ENCODE measurements at places on chromosomes 3 and 15.

DNA sequence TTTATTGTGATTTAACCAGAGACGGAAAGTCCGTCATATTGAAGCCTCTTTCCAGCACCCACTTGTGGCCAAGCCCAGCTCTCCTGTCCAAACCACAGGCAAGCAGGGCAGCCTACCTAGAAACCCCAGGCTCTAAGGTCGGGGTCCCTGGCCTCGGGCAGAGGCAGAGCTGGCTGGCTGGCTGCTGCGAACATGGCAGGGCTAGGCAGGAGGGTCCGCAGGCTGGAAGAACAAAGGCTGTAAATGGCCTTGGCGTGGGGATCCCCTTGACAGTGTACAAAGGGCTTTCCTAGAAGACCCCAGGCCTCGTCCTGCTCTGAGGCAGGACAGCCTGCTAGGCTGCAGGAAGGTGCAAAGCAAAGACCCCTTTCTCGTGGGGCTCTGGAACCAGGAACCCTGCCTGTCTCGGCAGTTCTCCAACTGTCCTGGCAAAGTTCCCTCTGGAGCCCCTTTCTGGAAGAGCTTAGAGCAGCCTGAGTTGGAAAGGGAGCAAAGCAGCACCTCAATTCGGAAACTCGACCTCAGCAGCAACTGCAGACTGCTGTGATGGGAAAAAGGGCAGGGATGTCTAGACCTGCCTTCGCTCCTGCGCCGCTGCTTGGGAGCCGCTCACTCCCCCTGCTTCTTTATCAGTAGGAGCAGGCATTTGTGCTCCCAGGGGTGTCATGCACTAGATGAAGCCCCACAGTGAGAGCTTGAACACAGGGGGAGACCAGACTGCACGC, 8.5 kb downstream of the CALML4 start:
- DNase-seq = no peak

DNA sequence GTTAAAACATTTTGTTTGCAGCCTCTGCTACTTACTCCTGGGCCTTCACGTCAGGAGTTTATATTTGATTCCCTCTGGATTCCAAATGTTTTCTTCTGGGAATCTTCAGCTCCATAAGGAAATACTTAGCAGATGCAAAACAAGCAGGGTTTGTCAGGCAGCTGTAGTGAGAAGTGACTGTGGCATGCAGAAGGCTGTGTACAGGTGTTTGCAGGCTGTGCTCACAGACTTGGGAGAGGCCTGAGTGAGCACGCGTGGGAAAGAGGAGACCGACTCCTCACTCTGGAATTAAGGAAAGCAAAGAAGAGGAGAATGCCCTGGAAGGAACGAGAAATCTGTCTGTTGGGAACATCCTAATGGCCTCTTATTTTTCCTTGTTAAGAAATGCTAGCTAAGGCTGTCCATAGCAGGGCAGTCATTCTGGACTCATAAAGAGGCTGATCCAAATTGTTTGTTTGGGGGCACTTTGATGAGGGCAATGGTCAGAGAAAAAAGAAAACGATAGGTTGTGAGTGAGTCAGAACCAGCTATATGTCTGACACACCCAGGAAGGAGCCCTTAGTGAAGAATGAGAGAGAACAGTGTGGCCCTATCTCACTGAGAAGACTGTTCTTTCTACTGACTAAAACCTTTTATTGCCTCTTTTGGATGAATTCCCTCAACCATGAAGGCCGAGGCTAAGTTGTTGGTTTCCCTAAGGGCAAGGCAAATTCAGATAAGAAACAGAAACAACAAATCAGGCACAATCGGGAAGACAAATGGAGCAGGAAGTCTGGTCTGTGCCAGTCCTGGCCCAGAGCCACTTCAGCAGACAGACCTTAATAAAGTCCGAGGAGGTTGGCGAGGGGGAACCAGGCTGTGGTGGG, 82.6 kb downstream of the TGFBR2 start:
- no peak for DNase-seq

DNA sequence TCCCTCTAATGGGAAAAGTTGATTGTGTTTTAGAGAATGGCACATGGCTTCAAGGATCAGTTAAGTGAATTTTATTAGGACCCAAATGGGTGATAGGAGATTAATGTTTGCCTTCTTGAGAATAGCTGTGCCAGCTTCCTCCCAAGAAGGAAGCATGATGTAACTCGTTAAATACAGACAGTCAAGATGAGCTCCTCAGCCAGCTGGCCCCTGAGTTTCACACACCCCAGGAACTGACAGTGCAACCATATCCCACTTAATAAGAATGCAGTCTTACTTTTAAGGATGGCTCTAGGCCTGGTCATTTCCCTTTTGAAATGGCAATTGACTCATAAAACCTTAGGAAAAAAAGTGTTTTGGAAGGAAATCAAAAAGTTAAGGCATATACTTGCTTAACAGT, 472.8 kb upstream of the KCNMB2 start:
- DNase-seq = no peak

DNA sequence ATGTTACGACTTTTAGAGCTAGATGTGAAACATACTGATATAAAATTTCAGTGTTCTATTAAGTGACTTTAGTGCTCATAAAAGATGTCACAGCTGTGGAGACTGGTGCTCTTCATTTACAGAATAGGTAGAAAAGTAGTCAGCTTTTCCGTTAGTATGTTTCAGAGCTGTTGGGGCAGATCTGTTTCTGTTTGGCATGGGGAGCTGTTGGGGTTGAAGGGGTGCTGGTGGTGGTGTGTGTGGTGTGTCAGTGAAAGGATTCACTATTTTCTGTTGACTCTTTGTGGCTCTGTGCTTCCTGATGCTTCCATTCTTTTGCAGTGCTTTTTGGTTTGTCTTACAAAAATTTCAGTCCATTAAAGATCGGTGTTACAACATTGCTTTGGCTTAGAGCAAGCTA, 3.2 kb downstream of the UBE2E2 start:
- no peak for DNase-seq

DNA sequence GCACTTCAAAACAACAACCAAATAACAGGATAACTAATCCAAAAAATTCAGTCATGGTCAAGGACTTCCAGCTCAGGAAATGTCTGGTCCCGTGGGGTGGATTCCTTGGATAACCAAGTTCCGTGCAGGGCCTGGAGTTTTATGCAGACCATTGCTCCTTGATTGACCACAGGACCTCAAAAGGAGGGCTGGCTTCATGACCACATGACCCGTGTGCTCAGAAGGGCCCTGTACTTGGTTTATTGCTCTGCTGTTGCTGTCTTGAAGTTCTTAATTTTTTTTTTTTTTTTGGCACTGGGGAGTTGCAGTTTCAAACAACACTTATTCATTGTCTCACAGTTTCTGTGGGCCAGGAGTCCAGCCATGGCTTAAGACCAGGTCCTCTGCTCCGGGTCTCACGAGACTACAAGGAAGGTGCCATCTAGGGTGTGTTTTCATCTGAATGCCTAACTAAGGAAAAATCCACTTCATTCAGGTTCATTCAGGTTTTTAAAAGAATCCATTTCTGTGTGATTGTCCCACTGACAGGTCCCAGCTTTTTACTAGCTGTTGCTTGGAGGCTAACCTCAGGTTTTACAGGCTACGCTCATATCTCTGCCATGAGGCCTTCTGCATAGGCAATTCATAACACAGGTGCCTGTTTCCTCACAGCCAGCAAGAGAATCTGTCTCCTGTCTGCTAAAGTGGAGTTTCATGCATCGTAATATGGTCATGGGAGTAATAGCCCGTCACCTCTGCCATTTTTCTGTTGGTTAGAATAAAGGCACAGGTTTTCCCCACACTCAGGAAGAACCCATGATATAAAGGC, 65.3 kb downstream of the FLNB start:
- DNase-seq = no peak

- no peak for DNase-seq
These were observed 197.6 kb upstream of the ZPLD1 start for GRCh38 chr3:102237181-102237580.

- DNase-seq = no peak
These were observed 35.0 kb downstream of the ATP2B2 start for GRCh38 chr3:10470120-10471053.
